ENCODE measurements at places on chromosomes 5 and 9.

GRCh38 chr5:159040181-159040580 is 59.5 kb downstream of the EBF1 start:
- no peak for DNase-seq

- DNase-seq = no peak
These were observed 1.6 kb upstream of the ST6GALNAC4 start for GRCh38 chr9:127918183-127919107.

DNA sequence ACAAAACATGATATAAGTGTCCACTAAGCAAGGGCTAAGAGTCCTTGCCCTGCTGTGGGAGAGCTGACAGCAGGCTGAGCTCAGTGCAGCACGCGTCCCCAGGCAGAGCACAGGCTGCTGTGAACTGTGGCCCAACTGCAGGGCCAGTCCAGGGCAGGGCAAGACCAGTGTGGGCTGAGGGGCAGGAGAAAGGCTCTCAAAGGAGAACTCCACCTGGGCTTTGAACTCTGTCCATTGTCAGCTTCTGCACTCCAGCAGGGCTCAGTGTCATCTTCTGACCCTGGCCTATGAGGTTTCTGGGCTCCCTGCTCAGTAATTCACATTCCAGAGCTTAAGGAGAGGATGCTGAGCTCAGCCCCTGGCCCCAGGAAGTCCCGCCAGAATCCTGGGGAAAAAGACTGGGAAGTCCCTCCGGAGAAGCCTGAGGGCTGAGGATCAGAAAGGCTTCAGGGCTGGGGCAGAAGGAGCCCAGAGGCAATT is 37.4 kb downstream of the LHFPL2 start:
- DNase-seq = no peak

DNA sequence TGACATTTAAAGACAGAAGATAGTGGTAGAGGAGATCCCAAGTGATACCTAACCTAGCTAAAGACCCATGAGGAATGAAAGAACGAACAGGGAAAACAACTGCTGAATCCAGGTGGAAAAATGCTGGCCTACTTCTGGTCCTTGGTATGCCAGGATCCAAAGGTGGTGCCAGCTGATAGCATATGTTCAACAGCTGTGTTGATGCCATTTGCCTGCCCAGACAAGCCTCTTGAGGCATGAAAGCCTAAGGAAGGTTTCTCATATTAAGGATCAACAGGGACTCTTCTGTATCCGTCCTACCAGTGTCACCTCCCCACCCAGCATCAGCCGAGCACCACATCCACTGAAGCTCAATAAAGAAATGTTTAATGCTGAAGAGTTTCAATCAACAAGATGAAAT is 225.7 kb upstream of the DMRT1 start:
- no peak for DNase-seq

DNA sequence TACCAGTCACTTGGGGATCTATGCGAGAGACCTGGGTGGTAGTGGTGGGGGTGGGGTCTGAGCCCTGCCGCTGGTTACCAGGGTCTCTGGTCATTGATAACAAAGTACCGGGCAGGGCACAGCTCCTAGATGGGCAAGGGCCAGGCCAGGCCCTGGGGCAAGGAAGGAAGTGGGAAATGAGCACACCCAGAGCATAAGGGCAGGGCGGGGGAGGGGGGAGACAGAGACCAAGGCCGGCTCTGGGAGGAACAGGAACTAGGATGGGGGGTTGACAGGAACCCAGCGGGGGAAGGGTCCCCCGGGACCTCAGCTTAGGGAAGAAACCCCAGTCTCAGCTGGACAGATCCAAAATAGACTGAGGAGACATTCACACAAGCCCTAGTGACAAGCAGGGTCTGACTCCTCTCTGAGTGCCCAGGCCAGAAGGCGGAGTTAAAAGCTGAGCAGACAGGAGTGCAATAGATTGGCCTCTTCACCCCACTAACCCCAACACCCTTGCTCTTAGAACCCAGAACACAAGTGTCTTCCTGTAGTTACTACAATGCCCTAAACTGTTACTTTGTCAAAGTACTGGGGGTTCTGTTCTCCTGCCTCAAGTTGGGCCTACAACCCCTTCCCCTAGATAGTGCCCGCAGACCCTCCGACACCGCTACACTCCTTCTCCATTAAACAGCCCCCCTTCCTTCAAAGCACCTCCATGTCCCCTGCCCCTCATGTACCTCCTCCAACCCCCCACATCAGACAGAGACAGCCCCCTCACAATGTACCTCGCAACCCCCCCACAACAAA is 628 bp downstream of the ATOSB start:
- DNase-seq = peak; percentile 19

DNA sequence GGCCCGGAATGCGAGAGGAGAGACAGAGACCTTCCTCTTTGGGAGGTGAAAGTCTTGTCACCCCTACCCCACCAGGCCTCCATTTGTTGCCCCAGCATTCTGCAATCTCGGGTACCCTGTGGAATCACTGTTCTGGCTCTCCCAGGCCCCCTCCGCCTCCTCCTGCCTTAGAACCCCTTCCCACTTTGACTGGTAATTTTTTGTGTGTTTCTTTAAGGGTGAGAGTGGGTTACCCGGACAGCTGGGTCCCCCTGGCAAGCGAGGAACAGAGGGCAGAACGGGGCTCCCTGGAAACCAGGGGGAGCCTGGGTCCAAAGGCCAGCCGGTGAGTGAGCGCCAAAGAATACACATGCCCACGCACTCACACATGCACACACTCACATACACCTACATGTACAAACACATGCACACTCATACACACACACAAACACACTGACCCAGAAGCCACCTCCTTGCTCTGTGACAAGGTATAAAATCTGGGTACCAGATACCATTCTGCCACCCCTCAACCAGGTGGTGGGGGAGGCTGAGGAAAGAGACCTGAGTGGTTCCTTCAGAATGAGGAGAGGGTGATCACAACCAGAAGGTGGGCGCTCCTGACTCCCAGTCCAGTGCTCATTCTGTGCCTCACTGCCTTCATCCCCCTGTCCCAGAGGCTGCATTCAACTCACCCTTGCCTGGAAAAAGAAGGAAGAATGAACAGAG is 30.9 kb upstream of the ORM1 start:
- DNase-seq = no peak

DNA sequence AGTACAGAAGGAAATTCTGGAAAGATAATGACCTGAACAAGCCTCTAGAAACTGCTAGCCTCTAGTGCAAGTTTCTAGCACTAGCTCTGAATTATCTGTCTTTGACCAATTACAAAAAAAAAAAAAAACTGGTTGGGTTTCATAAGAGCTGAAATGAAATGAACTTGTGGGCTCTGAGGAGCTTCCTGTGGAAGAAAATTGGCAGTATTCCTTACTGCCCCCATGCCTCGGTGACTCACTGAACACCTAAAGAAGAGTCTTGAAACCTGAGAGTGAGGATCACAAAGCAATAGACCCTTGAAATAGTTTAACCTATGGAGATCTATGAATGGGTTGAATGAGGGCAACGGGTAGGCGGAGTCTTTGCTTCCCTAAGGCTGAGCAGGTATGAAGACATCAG is 263.6 kb upstream of the RASA1 start:
- no peak for DNase-seq

GRCh38 chr9:64773491-64773931 is 511.5 kb downstream of the FOXD4L5 start:
- DNase-seq = no peak

- no peak for DNase-seq
These were observed 13.1 kb upstream of the ANXA1 start for GRCh38 chr9:73138516-73138915.

DNA sequence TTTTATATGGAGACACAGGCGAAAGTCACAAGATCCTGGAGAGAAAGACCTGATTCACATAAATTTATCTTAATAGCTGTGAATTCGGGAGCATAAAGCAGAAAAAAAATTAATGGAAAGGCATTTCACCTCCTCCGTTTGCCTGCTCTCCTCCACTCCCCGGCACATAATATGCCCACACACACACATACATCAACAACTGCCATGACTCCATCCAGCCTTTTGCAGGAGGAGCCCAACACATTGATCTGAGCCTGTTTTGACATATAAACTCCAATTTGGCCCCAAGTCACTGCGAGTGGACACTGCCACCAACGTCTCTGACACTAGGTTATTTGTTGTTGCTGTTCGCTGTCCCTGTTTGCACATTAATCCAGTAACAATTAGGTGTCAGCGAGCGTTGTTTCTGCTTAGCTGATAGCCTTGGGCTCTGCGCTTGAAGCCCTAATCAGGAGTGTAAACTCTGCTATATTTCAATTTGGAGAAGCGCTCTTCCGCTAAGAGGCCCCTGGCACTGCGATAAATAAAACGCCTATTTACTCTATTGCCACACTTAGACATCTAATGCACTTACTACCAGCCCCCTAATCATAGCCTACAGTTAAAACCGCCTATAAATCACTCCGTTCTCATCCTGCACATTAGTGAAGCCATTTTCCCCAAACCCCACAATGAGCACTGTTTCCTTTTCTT is 195.8 kb upstream of the TBCA start:
- DNase-seq = no peak

- no peak for DNase-seq
These were observed 15.5 kb upstream of the LOX start for GRCh38 chr5:122093415-122094180.

DNA sequence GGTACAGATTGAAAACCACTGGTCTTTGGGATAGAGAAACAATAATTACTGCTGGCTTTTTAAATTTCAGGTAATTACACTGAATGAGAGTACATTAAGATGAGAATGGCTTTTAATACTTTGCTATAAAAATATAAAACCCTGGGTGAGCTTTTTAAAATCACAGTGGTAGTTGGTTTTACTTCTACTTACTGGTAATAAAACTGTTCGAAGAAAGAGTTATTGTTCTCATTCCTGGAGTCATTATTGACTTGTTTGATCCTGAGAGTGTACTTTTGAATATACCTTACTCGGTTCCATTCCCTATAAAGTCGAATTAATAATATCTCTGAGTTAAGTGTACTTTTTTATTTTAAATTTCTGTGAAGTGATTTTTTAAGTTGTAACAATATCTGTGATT is 21.5 kb downstream of the MELK start:
- no peak for DNase-seq

DNA sequence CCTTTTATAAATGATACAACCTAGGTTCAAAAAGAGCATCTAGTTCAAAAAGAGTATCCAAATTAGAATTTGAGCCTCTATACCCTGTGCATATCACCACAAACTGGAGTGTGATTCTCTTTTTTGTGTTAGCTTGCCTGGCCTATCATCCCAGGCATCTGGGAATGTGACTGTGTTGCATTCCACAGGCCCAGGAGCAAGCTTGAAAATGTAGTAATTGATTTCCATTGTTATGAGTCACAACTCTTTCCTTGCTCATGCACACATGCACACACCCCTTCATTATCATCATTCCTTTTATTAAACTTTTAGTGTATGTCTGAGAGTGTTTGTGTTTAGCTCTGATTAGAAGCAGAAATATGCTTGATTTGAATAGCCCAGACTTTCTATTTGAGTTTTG is 75.2 kb downstream of the FCHO2 start:
- no peak for DNase-seq

DNA sequence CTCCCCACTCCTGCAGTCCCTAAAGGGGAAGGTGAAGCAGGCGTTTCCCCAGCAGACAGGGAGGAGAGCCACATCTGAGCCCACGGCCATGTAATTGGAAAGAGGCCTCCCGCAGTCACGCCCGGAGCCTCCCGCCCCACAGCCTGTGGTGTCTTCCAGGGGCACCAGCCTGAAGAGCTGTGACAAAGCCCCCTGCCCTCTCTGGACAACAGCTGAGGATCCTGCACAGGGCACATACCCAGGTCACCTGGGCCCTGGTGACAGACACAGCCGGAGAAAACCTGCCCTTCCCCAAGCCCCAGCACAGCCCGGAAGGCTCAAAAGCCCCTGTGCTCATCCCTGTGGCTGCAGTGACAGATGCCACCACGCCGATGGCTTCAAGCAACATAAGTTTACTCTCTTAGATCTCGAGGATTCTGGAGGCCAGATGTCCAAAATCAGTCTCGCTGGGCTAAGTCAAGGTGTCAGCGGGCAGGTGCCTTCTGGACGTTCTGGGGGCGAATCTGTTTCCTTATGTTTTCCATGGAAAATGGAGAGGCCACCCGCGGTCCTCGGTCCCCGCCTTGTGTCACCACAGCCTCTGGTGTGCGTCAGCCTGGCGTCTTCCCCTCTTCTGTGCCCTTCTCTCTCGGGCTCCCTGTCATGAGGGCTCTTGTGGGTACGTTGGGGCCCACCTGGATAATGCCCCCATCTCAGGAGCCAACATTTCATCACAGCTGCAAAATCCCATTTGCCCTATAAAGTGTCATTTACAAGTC is 71.5 kb downstream of the PSMB7 start:
- no peak for DNase-seq

GRCh38 chr9:16023446-16023845 is 470.6 kb downstream of the CCDC171 start:
- DNase-seq = no peak

GRCh38 chr9:129568560-129569501 is 52.1 kb downstream of the C9orf50 start:
- no peak for DNase-seq

DNA sequence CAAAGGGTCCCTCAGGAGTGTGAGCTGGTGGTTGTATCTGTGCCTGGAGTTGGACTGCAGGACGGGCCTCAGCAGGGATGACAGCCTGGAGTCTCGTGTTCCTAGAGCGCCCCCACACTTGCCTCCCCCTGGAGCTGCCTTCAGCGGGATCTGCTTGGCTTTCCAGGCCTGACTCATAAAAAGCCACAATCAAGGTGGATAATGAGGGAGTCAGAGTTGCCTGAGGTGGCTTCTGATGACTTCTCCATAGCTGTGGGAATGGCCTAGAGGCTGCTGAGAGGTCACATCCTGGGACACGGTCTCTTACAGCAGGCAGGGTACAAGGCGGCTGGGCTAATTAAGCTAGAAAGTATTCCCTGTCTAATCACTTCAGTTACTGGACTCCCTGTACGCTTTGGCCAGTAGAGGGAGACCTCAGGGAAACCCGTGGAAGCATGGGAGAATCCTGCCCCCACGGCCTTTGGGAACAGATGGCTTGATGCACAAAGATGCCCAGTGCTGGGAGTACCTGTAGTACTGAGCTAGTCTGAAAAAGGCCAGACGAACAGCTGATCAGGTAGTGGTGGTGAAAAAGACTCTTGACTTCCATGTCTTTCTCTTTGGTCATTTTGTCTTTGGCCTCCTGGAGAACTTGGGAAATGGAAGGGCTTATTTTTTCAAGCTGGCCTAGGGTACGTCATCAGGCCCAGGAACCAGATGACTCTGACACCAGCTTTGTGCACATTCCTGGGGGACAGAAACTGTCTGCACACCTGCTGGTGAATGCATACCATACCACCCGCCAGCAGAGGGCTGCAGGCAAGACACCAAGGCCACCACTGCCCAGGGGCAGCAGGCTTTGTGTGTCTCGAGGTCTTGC is 16.1 kb upstream of the FRRS1L start:
- no peak for DNase-seq

GRCh38 chr9:128724744-128725211 is 851 bp upstream of the ZDHHC12 start:
- no peak for DNase-seq

- no peak for DNase-seq
These were observed 671.1 kb downstream of the TAF11L14 start for GRCh38 chr5:18305288-18305924.

GRCh38 chr9:34519321-34520020 is 3.3 kb downstream of the ENHO start:
- DNase-seq = no peak
